Upper lobe of right lung (tissue), 1 donor: ENCODE measurements at places on chromosomes 7 and 10. TPM values are rescaled to one million over a fixed set of nuclear protein-coding genes. Genes with fewer than 3 reads are reported as not detected.

Gene MINDY4
- 20.1 TPM for total RNA-seq

Gene ZNF722
- total RNA-seq = not detected

DNA sequence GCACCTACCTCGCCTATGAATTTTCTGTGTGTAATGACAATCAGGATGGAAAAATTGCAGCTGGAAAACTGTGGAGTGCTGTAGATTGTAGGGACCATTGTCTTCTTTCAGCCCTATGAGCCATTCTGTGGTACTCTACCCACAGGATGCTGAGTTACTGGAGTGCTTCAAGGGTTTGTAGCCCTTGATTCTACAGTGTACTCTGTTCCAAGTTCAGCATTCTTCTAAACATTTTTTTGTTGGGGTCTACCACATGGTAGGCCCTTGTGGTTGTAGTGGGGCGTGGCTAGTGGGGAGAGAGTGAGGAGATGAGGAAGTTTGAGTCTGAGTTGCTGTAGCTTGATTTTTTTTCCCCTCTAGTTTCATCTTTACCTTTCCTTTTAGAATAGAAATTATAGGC is 33.5 kb downstream of the REEP3 start:
- no peaks in the 10 kb centered on the region for H3K36me3 ChIP-seq
- no peak overlapping the region for H3K4me3 ChIP-seq
- H3K4me1 ChIP-seq = peaks cover 9% of the 10 kb centered on the region
- H3K27me3 ChIP-seq = no peaks in the 10 kb centered on the region
- H3K27ac ChIP-seq = no peak overlapping the region
- DNase-seq = no peak

DNA sequence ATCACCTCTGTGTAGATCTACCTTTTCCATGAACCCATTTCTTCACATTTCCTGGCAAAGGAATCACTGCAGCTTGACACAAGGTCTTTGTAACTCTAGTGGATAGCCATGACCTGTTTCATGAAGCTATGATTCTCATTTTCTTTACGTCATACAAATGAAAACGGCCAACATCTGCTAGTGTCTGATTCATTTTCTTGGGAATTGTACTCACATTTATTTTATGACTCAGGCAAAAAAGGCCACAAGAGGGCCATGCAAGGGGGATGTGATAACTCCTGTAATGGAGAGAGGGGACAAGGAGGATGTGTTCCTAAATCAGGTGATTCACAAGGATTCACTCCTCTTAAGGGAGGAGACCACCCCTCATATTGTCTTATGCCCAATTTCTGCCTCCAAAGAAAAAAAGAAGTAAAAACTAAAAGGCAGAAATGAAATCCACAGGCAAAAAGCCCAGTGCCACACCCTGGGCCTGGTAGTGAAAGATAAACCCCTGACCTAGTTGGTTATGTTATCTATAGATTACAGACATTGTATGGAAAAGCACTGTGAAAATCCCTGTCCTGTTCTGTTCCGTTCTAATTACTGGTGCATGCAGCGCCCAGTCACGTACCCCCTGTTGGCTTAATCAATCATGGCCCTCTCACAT is 249.9 kb downstream of the IPMK start:
- no peaks in the 10 kb centered on the region for H3K4me1 ChIP-seq
- H3K27me3 ChIP-seq = no peaks in the 10 kb centered on the region
- H3K27ac ChIP-seq = no peak overlapping the region
- H3K36me3 ChIP-seq = no peaks in the 10 kb centered on the region
- DNase-seq = no peak
- H3K4me3 ChIP-seq = no peak overlapping the region

DNA sequence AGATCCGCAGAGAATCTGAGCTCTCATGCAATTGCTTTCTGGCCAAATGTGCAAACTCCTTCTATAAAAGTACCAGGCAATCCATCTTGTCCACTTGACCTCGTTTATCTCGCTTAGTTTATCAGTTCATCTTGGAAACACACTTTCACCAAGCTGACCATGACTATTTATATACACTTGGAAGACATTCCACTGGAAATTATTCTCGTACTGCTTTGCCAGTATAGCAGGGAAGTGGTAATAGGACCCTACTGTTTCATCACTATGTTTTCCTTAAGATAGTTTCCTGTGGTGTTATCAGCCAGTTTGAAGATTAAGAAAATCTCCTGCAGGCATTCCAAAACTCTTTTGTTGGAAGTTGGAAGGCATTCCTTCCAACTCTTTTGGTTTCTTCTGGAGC is 115.3 kb upstream of the FAM171A1 start:
- H3K27ac ChIP-seq = no peak overlapping the region
- H3K36me3 ChIP-seq = no peaks in the 10 kb centered on the region
- no peak for DNase-seq
- H3K27me3 ChIP-seq = no peaks in the 10 kb centered on the region
- H3K4me1 ChIP-seq = peaks cover 5% of the 10 kb centered on the region
- H3K4me3 ChIP-seq = no peak overlapping the region

DNA sequence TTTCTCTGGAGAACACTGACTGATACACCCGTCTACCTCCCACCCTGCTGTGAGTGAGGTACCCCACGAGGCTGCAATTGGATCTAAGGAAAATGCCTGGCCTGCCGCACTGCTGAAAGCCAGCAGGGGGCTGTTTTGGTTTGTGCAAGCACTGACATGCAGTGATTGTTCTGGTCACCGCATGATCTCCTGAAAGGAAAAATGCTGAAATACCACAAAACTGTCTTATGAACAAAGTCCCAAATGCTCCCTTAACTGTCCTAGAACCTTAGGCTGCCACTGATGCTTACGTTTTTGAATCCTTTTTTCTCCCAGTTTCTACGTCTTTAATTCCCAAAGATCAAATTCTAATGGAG is 132.7 kb downstream of the JCAD start:
- H3K36me3 ChIP-seq = no peaks in the 10 kb centered on the region
- H3K4me1 ChIP-seq = no peaks in the 10 kb centered on the region
- H3K4me3 ChIP-seq = no peak overlapping the region
- no peaks in the 10 kb centered on the region for H3K27me3 ChIP-seq
- H3K27ac ChIP-seq = no peak overlapping the region

DNA sequence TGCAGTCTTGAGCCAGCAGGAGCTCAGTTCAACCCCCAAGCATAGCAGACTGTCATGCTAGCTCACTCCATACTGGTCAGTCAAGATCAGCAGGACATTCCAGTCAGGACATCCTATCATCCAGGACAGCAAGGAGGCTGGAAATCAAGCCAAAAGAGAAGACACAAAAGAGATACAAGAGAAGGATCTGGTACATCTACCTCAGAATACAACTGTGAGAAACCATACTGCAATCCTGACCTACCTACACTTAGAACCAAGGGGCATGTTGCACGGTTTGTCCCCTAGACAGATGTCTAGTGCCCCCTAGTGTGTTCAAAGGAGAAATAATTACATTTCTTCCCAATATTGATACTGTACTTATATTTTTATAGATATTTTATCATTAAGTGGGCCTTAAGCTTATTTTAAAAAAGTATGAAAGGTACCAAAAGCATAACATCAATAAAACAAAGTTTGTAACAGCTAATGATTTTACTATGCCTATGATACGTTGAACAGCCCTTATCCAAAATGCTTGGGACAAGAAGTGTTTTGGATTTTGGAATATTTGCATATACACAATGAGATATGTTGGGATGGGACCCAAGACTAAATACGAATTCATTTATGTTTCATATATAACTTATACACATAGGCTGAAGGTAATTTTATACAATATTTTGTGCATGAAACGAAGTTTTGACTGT is 26.7 kb downstream of the ERCC6 start:
- no peak overlapping the region for H3K4me3 ChIP-seq
- no peak overlapping the region for H3K27ac ChIP-seq
- DNase-seq = no peak
- no peaks in the 10 kb centered on the region for H3K27me3 ChIP-seq
- H3K4me1 ChIP-seq = peaks cover 3% of the 10 kb centered on the region

- peak overlapping the region; percentile 62 for H3K4me3 ChIP-seq
- no peaks in the 10 kb centered on the region for H3K36me3 ChIP-seq
- DNase-seq = peak; percentile 92
- H3K27me3 ChIP-seq = peaks cover 90% of the 10 kb centered on the region
These were observed 4.2 kb upstream of the HOXA7 start for GRCh38 chr7:27160546-27161213.

GRCh38 chr10:100319707-100320402 is 10.2 kb downstream of the PKD2L1 start:
- no peaks in the 10 kb centered on the region for H3K36me3 ChIP-seq
- peaks cover 14% of the 10 kb centered on the region for H3K27me3 ChIP-seq
- H3K4me1 ChIP-seq = no peaks in the 10 kb centered on the region
- no peak overlapping the region for H3K27ac ChIP-seq
- no peak for DNase-seq
- no peak overlapping the region for H3K4me3 ChIP-seq

- no peaks in the 10 kb centered on the region for H3K4me1 ChIP-seq
- no peaks in the 10 kb centered on the region for H3K36me3 ChIP-seq
- no peak for DNase-seq
These were observed 63.1 kb upstream of the ICA1 start for GRCh38 chr7:8325067-8325466.

- H3K36me3 ChIP-seq = no peaks in the 10 kb centered on the region
- H3K4me1 ChIP-seq = no peaks in the 10 kb centered on the region
- DNase-seq = no peak
These were observed 24.4 kb downstream of the GSDME start for GRCh38 chr7:24732646-24733413.

DNA sequence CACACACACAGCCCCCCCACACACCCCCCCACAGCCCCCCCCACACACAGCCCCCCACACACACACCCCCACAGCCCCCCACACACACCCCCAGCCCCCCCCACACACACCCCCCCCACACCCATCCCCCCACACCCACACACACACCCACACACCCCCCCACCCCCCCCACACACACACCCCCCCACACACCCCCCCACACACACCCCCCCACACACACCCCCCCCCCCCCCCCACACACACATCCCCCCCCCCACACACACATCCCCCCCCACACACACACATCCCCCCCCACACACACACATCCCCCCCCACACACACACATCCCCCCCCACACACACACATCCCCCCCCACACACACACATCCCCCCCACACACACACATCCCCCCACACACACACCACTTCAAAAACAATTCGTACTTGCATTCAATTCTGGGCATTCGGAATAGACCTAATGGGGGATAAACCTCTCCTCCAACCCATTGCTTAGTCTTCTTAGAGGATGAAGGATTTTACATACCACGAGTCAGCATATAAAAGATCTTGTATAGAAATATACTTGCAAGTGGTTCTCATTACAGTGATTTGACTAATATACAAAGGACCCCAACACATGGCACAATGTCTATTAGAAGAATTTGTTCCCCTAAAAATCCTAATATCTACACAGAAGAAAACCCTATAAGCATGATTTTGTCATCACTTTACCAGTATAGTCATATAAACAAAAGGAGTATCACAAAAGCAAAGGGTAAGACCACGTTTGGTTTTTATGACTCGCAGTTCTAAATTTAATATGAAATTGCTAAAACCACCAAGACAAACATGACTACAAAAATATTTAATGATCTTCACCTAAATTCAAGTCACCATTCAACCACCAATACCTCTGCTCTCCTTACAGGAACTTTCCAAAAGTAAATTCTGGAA is 80.9 kb downstream of the DIP2C start:
- DNase-seq = no peak
- H3K36me3 ChIP-seq = no peaks in the 10 kb centered on the region
- H3K27me3 ChIP-seq = no peaks in the 10 kb centered on the region
- H3K4me3 ChIP-seq = no peak overlapping the region
- H3K4me1 ChIP-seq = peaks cover 6% of the 10 kb centered on the region

DNA sequence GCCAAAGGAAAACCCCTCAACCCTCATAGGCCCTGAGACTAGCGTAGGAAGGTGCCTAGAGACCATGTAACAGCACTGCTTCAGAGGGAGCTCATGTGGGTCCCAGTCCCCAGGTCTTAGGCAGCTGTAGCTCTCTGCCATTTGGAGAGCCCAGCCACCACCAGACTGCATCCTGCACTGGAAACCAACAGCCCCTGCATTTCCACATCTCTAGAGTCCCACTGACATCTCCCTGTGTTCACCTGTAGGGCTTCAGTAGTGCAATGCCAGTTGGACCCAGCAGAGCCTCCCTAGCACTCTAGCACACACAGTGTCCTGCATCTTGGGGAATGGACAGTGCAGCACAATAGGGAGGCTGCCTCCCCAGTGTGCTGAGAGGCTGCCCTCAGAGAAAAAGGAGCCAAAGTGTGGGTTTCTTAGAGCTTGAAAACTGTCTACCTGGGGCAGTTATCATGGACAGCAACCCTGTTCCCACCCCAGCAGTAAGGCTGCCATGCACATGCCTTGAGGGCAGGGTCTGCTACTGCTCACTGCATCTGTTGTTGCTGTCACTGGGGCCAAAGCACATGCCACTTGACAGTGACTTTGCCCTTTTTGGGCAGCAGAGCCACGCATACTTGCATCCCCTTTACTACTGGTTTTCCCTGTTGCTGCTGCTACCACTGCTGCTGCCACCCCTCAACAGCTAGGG is 46.7 kb upstream of the ANTXRL start:
- no peak overlapping the region for H3K4me3 ChIP-seq
- H3K4me1 ChIP-seq = no peaks in the 10 kb centered on the region
- no peak for DNase-seq
- no peak overlapping the region for H3K27ac ChIP-seq

GRCh38 chr10:102945962-102946361 is 27.9 kb downstream of the CNNM2 start:
- H3K36me3 ChIP-seq = no peaks in the 10 kb centered on the region
- no peak overlapping the region for H3K27ac ChIP-seq
- no peak for DNase-seq
- H3K27me3 ChIP-seq = no peaks in the 10 kb centered on the region
- no peaks in the 10 kb centered on the region for H3K4me1 ChIP-seq
